Kidney (tissue), 22 donors: ENCODE measurements at places on chromosomes 7 and 10. TPM values are rescaled to one million over a fixed set of nuclear protein-coding genes. Genes with fewer than 3 reads are reported as not detected.

The FAM25C gene
- total RNA-seq: not detected

- H3K27me3 ChIP-seq: no peaks in the 10 kb centered on the region
- H3K27ac ChIP-seq: no peak overlapping the region
- H3K36me3 ChIP-seq: no peaks in the 10 kb centered on the region
- no peak overlapping the region for H3K4me3 ChIP-seq
- H3K4me1 ChIP-seq: no peaks in the 10 kb centered on the region
Observed at GRCh38 chr7:40530292-40530691, 395.5 kb downstream of the SUGCT start.

GRCh38 chr10:3324612-3325038, 152.0 kb upstream of the PITRM1 start:
- no peaks in the 10 kb centered on the region for H3K36me3 ChIP-seq
- no peaks in the 10 kb centered on the region for H3K27me3 ChIP-seq
- H3K4me1 ChIP-seq: no peaks in the 10 kb centered on the region
- H3K27ac ChIP-seq: no peak overlapping the region
- DNase-seq: no peak
- H3K4me3 ChIP-seq: no peak overlapping the region

GRCh38 chr7:30175180-30175579, 40.4 kb downstream of the MTURN start:
- no peaks in the 10 kb centered on the region for H3K27me3 ChIP-seq
- DNase-seq: no peak
- peaks cover 33% of the 10 kb centered on the region for H3K4me1 ChIP-seq
- H3K27ac ChIP-seq: no peak overlapping the region

The ZNF467 gene
- total RNA-seq: 24.5 TPM

The FAM237B gene
- not detected for total RNA-seq

DNA sequence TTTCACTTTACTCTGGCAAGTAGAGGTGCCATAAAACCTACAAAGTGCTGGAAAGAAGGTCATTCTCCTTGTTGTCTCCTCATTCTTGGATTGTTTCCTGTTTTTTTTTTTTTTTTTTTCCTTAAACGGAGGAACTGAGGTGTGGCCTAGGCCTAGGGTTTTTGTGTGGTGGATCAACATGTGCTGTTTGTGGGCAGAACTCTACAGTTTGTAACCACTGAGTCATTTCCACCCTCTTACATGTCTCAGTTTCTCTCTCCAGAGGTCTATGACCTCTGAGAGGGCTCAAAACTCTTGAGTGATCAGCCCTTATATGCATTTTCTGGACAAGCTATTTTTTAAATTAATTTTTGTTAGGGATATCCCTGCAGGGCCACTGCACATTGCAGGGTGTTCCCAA, 296.0 kb downstream of the PPP1R3A start:
- H3K27ac ChIP-seq: no peak overlapping the region
- no peaks in the 10 kb centered on the region for H3K4me1 ChIP-seq
- no peak for DNase-seq
- H3K36me3 ChIP-seq: no peaks in the 10 kb centered on the region
- no peak overlapping the region for H3K4me3 ChIP-seq

GRCh38 chr7:105808703-105809590, 67.5 kb downstream of the ATXN7L1 start:
- no peak overlapping the region for H3K27ac ChIP-seq
- H3K27me3 ChIP-seq: no peaks in the 10 kb centered on the region
- peaks cover 4% of the 10 kb centered on the region for H3K36me3 ChIP-seq
- no peak overlapping the region for H3K4me3 ChIP-seq

- no peak overlapping the region for H3K27ac ChIP-seq
- DNase-seq: no peak
- no peak overlapping the region for H3K4me3 ChIP-seq
Observed at GRCh38 chr7:94042381-94042780, 38.2 kb upstream of the BET1 start.

DNA sequence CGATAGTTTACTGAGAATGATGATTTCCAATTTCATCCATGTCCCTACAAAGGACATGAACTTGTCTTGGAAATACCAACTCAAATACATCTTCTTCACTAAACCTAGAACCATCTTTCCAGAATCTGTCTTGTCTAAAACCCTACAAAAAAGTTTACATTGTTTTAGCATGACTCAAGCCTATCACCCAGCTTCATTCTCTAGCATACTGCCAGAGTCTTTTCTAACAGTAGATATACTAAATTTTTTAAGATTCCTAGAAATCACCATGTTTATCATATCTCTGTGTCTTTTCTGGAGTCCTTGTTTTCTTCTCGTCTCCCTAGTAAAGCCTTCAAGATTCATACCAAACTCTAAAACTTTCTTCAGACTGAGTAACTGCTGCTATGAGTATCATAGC, 129.7 kb downstream of the SEMA3E start:
- H3K36me3 ChIP-seq: no peaks in the 10 kb centered on the region
- no peak for DNase-seq
- no peaks in the 10 kb centered on the region for H3K4me1 ChIP-seq

DNA sequence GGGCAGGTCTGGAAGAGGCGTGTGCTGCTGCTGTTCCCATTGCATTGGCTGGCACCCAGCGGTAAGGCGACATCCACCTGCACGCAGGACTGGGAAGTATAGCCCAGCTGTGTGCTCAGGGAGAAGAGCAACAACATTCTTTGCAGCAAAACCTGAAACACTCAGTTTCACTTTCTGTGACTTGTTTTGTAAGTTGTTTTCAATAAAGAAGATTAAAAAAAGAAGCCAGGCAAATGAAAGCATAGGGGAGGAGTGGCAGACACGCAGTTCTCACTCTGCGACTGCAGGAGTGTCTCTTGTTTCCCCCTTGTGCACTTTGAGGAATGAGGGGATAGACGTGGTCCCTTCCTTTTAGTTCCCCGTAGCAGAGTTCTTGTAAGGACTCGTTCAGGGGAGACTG, 5.8 kb downstream of the FBH1 start:
- H3K4me3 ChIP-seq: no peak overlapping the region
- H3K36me3 ChIP-seq: peaks cover 4% of the 10 kb centered on the region
- no peaks in the 10 kb centered on the region for H3K27me3 ChIP-seq
- no peak overlapping the region for H3K27ac ChIP-seq
- peaks cover 3% of the 10 kb centered on the region for H3K4me1 ChIP-seq

The CHAT gene
- not detected for total RNA-seq

The CYTH3 gene
- 18.5 TPM for total RNA-seq

GRCh38 chr10:55272886-55273285, 471.9 kb upstream of the PCDH15 start:
- no peak overlapping the region for H3K27ac ChIP-seq
- H3K36me3 ChIP-seq: no peaks in the 10 kb centered on the region
- no peak overlapping the region for H3K4me3 ChIP-seq
- no peaks in the 10 kb centered on the region for H3K27me3 ChIP-seq

The NKX6-2 gene
- 2.5 TPM for total RNA-seq

DNA sequence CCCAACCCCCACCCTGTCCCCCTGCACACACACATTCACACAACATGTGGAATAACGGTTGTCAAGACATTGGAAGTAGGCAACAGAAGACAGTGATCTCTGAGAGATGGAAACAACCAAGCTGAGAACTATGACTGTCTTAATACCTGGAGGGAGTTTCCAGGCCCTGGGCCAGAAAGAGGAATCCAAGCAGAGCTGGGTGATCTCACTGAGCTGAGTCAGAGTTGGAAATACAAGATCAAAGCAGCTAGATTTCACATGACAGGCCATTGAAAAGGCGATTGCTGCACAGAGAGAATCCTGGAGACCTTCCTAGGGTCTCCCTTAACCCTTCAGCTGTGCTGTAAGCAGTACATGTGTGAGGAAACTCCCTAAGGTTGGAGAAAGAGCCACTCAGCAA, 165.8 kb upstream of the PRSS1 start:
- H3K27ac ChIP-seq: no peak overlapping the region
- H3K4me3 ChIP-seq: no peak overlapping the region
- H3K27me3 ChIP-seq: no peaks in the 10 kb centered on the region
- H3K36me3 ChIP-seq: no peaks in the 10 kb centered on the region

The GGCT gene
- total RNA-seq: 23.8 TPM

DNA sequence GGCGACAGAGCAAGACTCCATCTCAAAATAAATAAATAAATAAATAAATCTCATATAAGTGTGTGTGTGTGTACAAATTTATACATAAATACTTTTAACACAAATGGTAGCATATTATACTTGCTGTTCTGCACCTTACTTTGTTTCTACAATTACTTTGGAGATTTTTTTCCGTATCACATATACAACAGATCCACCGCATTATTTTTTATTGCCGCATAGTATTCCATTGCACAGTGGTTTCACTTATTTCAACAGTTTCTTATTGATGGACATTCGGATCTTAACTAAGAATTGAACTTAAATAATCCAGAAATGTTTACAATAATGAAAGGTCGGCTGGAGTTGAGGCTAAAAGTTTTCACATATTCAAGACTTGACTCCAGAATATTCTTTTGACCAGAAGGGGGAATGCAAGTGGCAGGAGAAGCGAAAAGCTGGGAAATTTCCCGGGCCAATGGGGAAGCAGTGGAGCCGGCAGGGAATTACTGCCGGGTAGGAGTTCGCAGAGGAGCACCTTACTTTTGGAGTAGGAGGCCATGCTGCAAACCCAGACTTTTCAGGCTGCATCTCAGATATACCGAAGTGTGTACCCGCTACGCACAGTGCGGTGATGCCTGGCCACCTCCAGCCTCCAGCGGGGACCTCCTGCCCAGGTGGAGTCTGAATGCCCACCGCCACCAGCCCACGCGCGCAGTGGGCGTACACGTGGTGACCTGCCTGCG, 415 bp upstream of the CNNM1 start:
- no peaks in the 10 kb centered on the region for H3K4me1 ChIP-seq
- DNase-seq: no peak
- H3K36me3 ChIP-seq: no peaks in the 10 kb centered on the region
- no peak overlapping the region for H3K4me3 ChIP-seq
- H3K27ac ChIP-seq: no peak overlapping the region

The NUTM2E gene
- 0.16 TPM for total RNA-seq

GRCh38 chr10:48769706-48770435, 85.2 kb downstream of the WDFY4 start:
- no peaks in the 10 kb centered on the region for H3K36me3 ChIP-seq
- no peaks in the 10 kb centered on the region for H3K4me1 ChIP-seq
- no peak for DNase-seq
- no peak overlapping the region for H3K4me3 ChIP-seq

The MINDY4 gene
- total RNA-seq: 15.3 TPM

- no peaks in the 10 kb centered on the region for H3K27me3 ChIP-seq
- H3K27ac ChIP-seq: no peak overlapping the region
- H3K4me1 ChIP-seq: no peaks in the 10 kb centered on the region
- no peaks in the 10 kb centered on the region for H3K36me3 ChIP-seq
- no peak for DNase-seq
Observed at GRCh38 chr7:66871076-66871475, 49.9 kb upstream of the TMEM248 start.

- no peaks in the 10 kb centered on the region for H3K27me3 ChIP-seq
- H3K36me3 ChIP-seq: no peaks in the 10 kb centered on the region
- DNase-seq: peak; percentile 69
- H3K27ac ChIP-seq: no peak overlapping the region
Observed at GRCh38 chr10:34727595-34728033, 87.5 kb downstream of the PARD3 start.

GRCh38 chr7:21359163-21359562, 68.7 kb upstream of the SP4 start:
- no peak overlapping the region for H3K27ac ChIP-seq
- DNase-seq: no peak
- H3K36me3 ChIP-seq: no peaks in the 10 kb centered on the region
- H3K4me3 ChIP-seq: no peak overlapping the region
- H3K27me3 ChIP-seq: no peaks in the 10 kb centered on the region

DNA sequence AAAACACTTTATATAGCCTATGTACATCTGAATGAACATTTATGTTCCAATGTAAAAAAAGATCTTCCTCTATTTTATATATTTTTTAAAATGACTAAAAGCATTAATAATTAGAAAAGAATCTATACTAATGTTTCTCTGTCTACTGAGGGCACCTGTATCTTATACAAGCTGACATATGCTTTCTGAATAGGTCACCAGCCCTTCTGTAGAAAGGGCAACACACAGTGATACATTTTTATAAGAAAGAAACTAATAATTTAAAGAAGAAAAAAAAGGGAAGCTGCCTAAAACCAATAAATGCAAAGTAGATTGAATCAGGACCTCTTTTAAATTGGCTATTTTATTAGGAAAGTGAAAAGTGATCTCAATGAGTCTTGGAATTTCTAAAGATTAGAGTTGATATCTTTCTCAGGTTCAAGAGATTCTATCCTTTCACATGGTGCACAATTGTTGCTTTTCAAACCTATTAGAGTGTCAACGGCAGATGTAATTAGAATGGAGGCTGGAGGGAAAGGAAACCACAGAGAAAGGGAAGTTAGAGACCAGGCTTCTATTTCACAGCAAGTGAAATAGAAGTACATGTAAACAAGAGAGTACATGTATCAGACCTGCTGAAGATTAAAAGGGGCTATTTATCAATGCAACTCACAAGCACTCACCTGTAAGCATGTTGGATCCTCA, 6.3 kb downstream of the MTPN start:
- H3K4me3 ChIP-seq: no peak overlapping the region
- H3K27me3 ChIP-seq: no peaks in the 10 kb centered on the region
- H3K4me1 ChIP-seq: peaks cover 4% of the 10 kb centered on the region
- no peak overlapping the region for H3K27ac ChIP-seq
- DNase-seq: no peak

GRCh38 chr7:40680657-40681056, 545.9 kb downstream of the SUGCT start:
- no peaks in the 10 kb centered on the region for H3K36me3 ChIP-seq
- H3K4me1 ChIP-seq: no peaks in the 10 kb centered on the region
- no peak overlapping the region for H3K27ac ChIP-seq
- no peak for DNase-seq

- no peaks in the 10 kb centered on the region for H3K4me1 ChIP-seq
- H3K27me3 ChIP-seq: no peaks in the 10 kb centered on the region
Observed at GRCh38 chr10:129541748-129542487, 74.9 kb downstream of the MGMT start.

DNA sequence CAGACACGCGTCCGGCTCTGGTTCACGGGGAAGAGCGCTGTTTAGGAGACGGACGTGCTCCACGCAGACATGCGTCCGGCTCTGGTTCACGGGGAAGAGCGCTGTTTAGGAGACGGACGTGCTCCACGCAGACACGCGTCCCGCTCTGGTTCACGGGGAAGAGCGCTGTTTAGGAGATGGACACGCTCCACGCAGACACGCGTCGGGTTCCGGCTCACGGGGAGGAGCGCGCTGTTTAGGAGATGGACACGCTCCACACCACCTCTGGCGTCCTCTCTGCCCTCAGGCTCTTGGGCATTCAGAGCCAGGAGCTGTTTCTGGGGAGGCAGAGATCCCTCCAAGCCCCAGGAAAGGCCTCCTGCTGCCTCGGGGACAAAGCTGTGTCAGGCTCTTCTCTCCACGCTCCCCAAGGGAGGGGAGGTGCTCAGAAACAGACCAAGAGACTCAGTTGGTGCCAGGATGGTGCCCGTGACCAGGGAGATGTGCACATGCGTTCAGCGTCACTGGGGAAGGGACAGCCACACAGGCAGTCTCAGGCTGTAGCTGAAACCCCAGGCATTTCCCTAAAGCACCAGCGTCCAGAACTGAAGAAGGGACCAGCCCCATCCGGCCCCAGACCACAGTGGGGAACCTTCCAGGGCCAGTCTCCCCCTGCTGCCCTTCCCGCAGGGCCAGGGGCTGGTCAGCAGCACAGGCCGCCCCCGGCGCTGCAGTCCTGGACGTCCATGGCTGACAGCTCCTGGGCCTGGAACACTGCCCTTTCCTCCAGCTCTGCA, 175.6 kb downstream of the ELFN1 start:
- no peak overlapping the region for H3K27ac ChIP-seq
- no peak overlapping the region for H3K4me3 ChIP-seq
- H3K27me3 ChIP-seq: no peaks in the 10 kb centered on the region
- peak; percentile 33 for DNase-seq
- H3K4me1 ChIP-seq: peaks cover 3% of the 10 kb centered on the region

GRCh38 chr10:84511709-84512285, 183.4 kb downstream of the CCSER2 start:
- no peaks in the 10 kb centered on the region for H3K27me3 ChIP-seq
- H3K4me3 ChIP-seq: no peak overlapping the region
- no peak for DNase-seq
- no peak overlapping the region for H3K27ac ChIP-seq
- no peaks in the 10 kb centered on the region for H3K4me1 ChIP-seq
- H3K36me3 ChIP-seq: peaks cover 3% of the 10 kb centered on the region
